ENCODE measurements at places on chromosomes 6 and 20. TPM values are rescaled to one million over a fixed set of nuclear protein-coding genes. Genes with fewer than 3 reads are reported as not detected.

DNA sequence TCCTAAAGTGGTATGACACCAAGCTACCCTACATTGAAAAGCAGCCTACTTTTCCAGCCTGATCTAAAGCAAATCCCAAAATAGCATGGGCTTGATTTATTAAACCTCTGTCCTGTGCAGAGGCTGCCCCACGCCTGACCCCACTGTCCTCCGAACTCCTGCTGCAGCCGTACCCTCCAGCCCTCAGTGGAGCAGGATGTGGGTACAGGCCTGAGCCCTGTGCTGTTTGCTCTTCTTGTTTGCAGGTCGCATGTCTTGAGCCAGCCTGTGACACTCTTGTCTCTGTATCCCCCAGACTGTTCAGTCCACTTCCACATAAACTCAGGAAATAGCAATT, 61.2 kb downstream of the RPP40 start:
- no peak for DNase-seq

- peak; percentile 80 for DNase-seq
Measured at GRCh38 chr6:42960243-42961019, at the start of gene GNMT. TSS of gene GNMT (plus strand) at chr6:42960754. CDS start at chr6:42960768, 14 bp downstream.

- DNase-seq: no peak
Measured at GRCh38 chr6:14146506-14147096, 29.0 kb downstream of the CD83 start.

DNA sequence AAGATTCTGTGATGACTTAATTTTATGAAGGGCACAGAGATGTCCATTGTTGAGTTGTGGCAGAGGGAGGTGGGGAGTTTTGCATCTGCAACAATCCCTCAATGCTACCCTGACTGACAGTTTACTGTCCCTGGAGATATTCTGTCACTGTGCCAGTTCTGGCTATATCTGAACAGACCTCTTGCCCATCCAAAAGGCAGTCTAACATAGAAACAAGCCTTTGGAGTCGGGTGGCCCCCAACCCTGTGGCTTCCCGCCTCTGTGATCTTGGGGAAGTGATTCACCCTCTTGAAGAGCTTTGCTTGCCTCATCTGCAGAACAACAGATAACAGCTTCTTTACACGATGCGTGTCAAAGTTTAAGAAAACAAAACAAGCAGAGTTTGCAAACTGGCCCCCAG, 3.8 kb upstream of the E2F1 start:
- DNase-seq: peak; percentile 86

Gene GGTLC1
- total RNA-seq: not detected

All from activated CD4-positive, alpha-beta T cell treated with anti-CD3 and anti-CD28 coated beads, Interleukin-2, amount 10 ng/mL, durations not matched to agents 24 days and 14 days (primary cell).